ENCODE measurements at places on chromosomes 11 and 22.

DNA sequence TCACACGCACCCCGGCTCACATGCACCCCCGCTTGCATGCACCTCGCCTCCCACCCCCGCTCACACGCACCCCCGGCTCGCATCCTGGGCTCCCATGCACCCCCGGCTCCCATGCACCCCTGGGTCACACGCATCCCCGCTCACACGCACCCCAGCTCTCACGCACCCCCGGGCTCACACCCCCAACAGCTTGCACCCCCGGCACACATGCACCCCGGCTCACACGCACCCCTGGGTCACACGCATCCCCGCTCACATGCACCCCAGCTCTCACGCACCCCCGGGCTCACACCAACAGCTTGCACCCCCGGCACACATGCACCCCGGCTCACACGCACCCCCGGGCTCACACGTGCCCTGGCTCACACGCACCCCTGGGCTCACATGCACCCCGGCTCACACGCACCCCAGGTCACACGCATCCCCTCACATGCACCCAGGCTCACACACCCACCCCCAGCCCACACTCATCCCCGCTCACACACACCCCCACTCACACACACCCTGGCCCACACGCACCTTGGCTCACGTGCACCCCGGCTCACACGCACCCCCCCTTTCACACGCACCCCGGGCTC is 16.2 kb downstream of the TSPAN4 start:
- DNase-seq = no peak

DNA sequence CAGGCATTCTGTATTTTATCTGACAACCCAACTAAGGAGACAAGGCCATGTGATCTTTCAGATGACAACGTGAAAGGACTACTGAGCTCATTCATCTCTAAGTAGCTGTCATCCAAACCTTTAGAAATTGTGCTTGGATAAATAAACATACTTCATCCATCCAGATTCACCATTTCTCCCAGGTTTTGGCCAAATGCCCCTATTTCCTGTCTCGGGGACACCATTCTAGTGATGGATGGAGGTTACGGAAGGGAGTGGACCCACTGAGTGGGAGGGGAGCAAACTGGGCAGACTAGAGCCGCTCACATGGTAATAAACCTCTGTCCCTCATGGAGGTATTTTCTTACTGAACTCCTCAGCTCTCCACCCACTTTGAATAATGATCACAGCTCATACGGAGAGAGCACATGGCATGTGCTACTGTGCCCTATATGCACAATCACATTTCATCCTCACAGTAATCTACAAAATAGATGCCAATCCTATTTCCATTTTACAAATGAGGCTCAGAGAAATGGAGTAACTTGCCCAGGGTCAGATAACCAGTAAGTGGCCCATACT is 114.4 kb downstream of the SLC1A2 start:
- DNase-seq = no peak

DNA sequence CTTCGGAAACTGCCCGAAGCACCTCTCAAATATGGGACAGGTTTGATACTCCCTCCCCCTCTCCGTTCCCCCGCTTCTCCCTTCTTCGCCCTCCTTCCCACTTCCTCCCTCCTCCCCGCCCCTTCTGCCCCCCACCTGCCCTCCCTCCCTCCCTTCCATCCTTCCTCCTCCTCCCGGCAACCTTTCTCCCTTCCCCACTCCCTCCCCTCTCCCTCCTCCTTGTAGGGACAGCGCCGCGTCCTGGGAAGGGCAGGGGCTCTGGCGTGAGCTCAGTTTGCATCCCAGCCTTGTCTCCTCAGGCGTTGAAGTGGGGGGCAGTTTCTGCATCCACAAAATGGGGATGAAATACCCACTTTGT is 6.1 kb upstream of the NFAM1 start:
- DNase-seq = no peak

DNA sequence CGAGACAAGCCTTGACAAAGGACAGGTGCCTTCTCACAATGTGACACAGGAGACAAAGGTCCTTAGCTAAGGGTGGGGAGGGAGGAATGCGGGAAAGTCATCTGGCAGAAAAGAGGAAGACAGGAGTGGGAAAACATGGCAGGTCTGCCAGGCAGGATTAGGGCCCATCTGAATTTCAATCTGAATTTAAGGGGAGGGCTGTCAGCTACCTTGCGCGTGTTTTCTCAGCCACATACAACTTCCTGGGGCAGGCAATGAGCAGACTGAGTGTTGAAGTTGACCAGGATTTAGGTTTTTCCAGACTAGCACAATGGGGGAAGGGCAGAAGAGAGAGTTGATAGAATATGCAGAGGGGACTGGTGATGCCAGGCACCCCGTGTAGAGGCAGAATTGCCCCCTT is 66.7 kb upstream of the LARGE1 start:
- DNase-seq = no peak

- DNase-seq = no peak
Observed at GRCh38 chr11:60918939-60919265, 4.9 kb downstream of the TMEM109 start.

- no peak for DNase-seq
Observed at GRCh38 chr11:119847853-119848252, 118.9 kb upstream of the NECTIN1 start.

- DNase-seq = no peak
Observed at GRCh38 chr11:60129853-60130252, 41.4 kb downstream of the MS4A2 start.

All from H54 (cell line).